ENCODE measurements at places on chromosomes 1 and 21.

GRCh38 chr1:238052496-238053266 lies 162.0 kb upstream of the ZP4 start:
- DNase-seq = no peak

DNA sequence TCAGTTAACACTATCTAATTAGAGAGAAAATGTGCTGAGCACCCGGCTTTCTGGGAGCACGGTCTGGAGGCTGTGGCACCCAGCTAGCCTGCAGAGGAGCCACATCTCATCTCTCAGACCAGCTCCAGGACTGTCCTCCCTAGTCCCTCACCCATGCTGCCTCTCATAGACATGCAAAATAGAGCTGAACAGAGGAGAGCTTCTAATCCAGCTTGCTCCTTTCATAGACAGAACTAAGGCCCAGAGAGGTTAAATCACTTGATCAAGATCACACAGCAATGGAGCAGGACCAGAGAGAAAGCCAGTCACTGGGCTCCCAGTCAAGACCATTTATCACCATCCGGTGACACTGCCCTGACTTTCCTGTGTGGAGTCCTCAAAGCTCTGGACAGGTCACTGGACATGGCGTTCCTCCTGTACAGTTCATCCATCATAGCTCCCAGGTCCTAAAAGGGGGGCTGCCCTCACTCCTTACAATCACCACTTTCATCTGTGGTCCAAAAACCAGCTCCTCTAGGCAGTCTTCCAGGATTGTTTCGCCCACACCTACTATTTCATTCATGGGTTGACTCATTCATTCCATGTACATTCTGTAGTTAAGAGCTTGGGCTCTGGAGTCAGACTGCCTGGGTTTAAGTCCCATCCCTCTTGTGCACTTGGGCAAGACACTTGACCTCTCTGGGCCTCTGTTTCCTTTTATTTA lies 8.8 kb upstream of the CAMK2N1 start:
- no peak for DNase-seq

GRCh38 chr1:24586970-24587820 lies 31.3 kb downstream of the NCMAP start:
- peak; percentile 1 for DNase-seq

DNA sequence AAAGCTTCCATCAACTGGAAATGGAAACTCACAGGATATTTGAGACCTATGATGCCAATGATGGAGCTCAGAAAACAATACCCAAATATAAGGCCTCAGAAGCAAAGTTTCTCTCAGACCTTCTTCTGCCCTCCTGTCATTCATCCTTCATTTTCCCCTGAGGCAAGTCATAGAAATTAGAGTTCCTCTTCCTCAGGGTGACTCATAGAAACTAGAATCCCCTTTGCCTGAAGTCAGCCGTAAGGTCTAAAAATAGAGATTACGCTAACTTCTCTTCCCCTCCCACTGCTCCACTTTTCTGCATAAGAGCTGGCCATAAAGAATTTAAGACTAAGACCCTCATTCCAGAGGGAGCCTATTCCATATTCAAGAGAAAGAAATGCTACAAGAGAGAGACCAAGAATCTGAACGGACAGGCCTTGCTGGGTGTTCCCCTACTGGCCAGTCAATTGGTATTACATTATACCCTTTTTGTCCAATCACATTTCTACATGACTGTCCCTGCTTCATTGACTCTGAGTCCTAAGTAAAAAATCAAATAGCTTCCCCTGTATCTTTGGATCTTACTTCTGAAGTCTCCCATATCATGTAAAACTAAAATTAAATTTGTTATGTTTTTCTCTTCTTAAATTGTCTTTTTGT lies 994.9 kb downstream of the ADGRL2 start:
- DNase-seq = no peak

GRCh38 chr1:244196571-244197285 lies 145.6 kb downstream of the ZBTB18 start:
- DNase-seq = no peak

- DNase-seq = no peak
Measured at GRCh38 chr1:98903261-98903660, 101.4 kb downstream of the PLPPR5 start.

DNA sequence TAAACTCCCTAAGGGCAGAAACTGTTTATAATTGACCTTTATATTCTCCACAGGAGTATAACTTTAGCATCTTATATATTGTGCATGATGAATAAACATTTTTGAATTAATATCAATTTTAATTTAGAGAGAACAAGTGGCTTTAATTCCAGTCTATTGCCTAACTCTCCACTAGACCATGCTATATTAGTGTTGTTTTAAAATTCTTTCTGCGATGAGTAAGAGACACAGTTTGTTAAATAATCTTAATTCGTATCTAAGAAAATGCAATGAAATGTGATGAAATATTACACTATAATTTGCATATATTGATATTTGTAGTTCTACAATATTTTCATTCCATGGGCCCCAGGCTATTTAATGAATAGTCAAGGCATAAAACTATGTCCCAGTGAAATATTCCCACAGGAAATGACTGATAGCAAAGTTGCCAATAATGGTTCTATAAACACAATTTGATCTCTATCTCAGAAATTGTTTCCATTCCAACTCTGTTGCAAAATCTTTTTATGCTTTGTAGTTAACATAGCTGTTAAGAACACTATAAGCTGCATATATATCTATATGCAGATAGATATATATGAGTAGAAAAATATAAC lies 2.9 kb upstream of the SYDE2 start:
- DNase-seq = no peak

DNA sequence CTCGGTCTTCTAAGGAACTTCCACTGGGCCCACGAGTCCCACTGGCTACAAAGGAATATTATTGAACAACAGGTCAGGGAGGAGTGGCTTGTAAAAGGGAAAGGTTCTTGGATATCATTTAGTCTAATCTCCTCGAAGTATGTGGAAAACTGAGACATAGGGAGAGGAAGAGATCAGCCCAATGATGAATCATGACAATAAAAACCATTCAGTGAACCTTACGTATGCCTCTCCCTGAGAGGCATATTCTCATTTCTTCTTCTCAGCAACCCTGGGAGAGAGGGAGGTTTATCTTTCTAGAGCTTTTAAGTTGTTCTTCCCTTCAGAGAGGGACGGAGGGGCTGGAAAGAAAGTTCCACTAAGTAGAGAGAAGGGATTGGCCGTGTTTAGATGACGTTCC lies 5.3 kb upstream of the MOB3C start:
- no peak for DNase-seq

GRCh38 chr1:230186874-230187273 lies 119.8 kb downstream of the GALNT2 start:
- no peak for DNase-seq

DNA sequence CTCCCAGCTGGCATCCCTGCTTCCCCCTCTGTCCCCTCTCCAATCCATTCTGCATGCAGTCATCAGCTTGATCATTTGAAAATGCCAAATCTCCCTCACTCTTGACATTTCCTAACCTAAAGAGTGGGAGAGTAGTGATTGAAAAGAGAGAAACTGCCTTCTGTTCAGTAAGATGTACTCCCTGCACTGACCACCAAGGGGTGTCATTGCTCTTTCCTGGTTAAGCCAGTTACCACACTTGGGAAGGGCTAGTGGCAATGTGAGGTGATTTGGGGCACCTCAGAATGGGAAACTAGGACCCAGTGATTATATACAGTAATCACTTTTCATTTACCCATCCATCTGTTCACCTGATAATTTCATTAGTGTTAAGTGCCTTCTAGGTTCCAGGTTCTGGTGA lies 6.9 kb upstream of the TMEM269 start:
- no peak for DNase-seq

DNA sequence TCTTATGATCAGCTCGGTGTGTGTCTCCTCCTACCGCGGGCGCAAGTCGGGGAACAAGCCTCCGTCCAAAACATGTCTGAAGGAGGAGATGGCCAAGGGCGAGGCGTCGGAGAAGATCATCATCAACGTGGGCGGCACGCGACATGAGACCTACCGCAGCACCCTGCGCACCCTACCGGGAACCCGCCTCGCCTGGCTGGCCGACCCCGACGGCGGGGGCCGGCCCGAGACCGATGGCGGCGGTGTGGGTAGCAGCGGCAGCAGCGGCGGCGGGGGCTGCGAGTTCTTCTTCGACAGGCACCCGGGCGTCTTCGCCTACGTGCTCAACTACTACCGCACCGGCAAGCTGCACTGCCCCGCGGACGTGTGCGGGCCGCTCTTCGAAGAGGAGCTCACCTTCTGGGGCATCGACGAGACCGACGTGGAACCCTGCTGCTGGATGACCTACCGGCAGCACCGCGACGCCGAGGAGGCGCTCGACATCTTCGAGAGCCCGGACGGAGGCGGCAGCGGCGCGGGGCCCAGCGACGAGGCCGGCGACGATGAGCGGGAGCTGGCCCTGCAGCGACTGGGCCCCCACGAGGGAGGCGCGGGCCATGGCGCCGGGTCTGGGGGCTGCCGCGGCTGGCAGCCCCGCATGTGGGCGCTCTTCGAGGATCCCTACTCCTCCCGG lies 1.5 kb downstream of the KCNC4 start:
- DNase-seq = peak; percentile 42

GRCh38 chr1:114338191-114338890 lies 172.7 kb downstream of the TRIM33 start:
- DNase-seq = no peak

GRCh38 chr1:150511551-150511950 lies 3.6 kb downstream of the ECM1 start:
- no peak for DNase-seq

- DNase-seq = no peak
Measured at GRCh38 chr21:32423320-32424190, 11.0 kb downstream of the EVA1C start.

GRCh38 chr1:118258975-118259374 lies 73.9 kb upstream of the SPAG17 start:
- no peak for DNase-seq

GRCh38 chr1:173149887-173150286 lies 57.2 kb downstream of the TNFSF4 start:
- DNase-seq = no peak

DNA sequence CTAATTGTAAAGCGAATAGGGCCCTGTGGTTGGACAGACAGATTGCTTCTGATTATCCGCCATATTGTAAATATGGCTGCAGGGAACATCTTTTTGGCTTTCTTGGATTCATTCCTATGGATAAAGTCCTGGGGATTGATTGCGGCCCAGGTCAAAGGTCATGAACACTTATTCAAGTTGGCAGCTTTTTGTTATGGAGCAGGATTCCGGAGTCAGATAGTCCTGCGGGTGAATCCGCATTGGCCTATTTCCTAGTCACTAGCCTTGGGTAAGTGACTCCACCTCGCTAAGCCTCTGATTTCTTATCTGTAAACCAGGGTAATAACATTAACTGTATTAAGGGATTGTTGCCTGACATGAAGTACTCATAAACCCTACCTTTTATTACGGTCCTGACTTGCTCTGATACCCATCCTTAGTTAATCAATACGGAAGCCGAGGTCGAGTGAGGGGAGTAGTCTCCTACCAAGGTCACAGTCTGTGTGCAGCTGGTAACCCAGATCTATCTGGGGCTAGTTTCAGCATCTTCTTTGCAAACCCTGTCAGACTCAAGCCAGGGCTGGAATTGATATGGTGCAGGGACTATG lies 31.7 kb downstream of the EDN2 start:
- no peak for DNase-seq

GRCh38 chr21:45390121-45390751 lies 14.7 kb upstream of the COL18A1 start:
- DNase-seq = no peak

DNA sequence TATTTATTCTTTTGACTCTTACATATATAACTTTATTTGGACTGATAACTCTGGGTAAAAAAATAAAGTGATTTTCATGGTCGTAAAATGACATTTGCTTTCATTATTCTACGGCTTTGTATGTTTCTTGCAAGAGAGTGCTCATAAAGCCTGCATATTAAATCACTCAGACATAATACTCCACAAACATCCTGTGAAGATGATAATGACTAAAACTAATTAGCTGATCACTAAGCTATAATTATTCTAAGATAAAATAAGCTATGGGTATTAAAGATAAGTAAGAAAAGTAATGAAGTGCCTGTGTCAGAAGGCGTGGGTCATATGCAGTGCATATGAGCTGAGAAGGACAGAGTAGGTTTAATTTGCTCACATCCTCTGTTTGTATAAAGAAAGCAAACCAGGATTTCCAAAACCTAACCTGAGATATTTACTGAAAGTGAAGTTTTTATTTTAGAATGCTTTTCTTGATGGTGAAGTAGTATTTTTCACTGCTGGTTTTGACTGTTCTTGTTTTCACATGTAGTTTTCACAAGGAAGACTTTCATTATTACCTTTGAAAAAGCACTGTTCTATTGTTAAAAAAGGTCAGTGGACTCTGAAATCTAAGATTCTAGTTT lies 278.8 kb downstream of the AMY1C start:
- no peak for DNase-seq

DNA sequence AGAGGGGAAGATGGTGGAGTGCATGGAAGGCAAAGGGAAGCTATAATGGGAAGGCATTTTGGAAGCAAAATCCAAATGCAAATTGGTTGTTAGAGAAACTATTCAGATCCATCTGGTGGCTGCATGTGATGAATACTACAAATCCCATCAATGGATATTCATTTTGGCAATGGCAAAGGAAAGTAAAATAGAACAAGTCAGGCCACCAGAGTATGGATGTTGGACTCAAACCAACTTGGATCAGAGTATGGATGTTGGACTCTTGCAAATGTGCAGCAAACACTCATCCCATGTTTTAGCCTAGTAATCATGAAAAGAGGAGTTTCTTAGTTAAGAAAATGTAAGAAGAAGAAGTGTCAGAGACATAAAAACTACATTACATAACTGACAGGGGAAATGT lies 289.6 kb upstream of the DAB1 start:
- DNase-seq = no peak

GRCh38 chr21:17777072-17777765 lies 41.9 kb downstream of the C21orf91 start:
- DNase-seq = no peak

All from stimulated activated CD4-positive, alpha-beta T cell treated with anti-CD3 and anti-CD28 coated beads, Interleukin-12 subunit alpha, Interleukin-12 subunit beta, amount 100 ng/mL, for 4 hours (primary cell).